ENCODE measurements at places on chromosomes 6 and 20. TPM values are rescaled to one million over a fixed set of nuclear protein-coding genes. Genes with fewer than 3 reads are reported as not detected.

DNA sequence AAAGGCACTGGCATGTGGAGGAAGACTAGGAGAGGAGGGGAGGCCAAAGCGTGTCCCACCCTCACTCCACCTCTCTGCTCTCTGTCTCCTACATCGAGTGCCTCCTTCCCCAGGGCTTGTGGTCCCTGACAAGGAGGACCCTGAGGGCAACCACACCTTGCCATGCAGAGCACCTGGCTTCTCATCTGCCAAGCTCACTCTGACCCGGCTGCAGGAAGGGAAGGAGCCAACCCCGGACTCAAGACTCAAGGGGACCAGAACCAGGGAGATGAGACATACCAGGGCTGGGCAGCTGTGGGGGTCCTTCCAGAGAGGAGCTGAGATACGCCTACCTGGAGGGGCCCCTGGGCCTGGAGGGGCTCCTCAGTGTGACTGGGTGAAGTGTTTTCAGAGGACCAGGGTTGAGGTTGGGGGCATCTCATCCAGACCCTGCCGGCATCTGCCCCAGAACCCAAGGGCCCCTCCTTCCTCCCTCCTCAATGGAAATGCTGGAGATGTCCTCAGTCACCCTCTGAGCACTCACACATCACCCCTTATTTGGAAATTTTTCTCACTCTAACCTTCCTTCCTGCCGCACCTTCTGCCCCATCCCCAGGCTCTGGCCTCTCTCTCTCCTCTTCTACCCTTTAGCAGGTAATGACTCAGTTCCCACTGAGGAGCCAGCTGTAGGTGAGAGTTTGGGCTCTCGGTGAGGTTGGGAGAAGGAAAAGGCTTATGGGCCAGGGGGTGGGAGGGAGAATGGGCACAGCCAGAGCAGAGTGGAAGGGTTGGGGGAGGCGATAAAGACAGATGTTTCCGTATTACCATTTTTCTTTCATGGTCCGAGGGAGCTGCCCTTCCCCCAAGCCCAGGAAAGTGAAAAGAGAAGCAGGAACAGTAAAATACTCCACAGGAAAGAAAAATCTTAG is 32.0 kb upstream of the POU5F1 start:
- H3K36me3 ChIP-seq = peaks cover 41% of the 10 kb centered on the region
- no peak for DNase-seq
- peak overlapping the region; percentile 90 for H3K4me3 ChIP-seq
- peaks cover 45% of the 10 kb centered on the region for H3K4me1 ChIP-seq
- peak overlapping the region; percentile 99 for H3K27ac ChIP-seq

- no peak overlapping the region for H3K27ac ChIP-seq
- no peak overlapping the region for H3K4me3 ChIP-seq
- no peak for DNase-seq
- H3K4me1 ChIP-seq = no peaks in the 10 kb centered on the region
- no peaks in the 10 kb centered on the region for H3K27me3 ChIP-seq
Measured at GRCh38 chr6:130752267-130752666, 74.9 kb upstream of the SMLR1 start.

- H3K36me3 ChIP-seq = peaks cover 34% of the 10 kb centered on the region
- peak overlapping the region; percentile 86 for H3K27ac ChIP-seq
Measured at GRCh38 chr6:42001506-42001905, 48.8 kb upstream of the TAF8 start.

DNA sequence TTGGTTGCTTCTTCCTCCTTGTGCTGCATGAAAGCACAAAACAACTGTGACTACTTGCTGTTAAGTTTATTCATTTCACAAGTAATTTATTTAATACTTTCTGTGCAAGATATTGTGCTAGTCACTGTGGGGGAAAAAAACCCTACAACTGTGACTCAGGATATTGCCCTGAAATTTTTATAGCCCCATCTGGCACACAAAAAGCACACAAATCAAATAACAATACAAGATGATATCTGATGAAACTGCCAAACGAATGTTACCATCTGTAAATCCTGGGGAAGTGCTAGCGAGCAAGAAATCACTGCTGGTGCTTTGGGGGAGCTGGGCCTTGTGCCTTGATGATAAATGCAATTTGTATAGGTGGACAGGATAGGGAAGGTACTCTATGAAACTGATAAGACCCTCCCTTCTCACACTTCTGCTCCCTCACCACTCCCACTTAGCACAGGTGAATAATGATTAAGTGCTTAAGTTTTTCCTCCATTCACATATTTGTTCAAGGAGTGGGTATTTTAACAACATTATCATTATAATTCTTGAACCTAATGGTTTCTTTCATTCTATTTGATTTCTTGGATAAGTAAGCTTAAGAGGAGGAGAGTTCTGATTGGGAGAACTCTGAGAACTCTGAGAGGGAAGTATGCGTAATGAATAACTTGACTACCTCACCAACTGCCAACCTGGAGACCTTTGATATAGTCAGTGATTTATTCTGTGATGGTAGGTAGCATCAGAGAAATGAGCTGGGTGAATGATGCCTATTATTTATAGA is 115.3 kb downstream of the RTN4IP1 start:
- peaks cover 60% of the 10 kb centered on the region for H3K4me1 ChIP-seq
- peaks cover 12% of the 10 kb centered on the region for H3K36me3 ChIP-seq
- H3K27me3 ChIP-seq = no peaks in the 10 kb centered on the region
- no peak for DNase-seq

DNA sequence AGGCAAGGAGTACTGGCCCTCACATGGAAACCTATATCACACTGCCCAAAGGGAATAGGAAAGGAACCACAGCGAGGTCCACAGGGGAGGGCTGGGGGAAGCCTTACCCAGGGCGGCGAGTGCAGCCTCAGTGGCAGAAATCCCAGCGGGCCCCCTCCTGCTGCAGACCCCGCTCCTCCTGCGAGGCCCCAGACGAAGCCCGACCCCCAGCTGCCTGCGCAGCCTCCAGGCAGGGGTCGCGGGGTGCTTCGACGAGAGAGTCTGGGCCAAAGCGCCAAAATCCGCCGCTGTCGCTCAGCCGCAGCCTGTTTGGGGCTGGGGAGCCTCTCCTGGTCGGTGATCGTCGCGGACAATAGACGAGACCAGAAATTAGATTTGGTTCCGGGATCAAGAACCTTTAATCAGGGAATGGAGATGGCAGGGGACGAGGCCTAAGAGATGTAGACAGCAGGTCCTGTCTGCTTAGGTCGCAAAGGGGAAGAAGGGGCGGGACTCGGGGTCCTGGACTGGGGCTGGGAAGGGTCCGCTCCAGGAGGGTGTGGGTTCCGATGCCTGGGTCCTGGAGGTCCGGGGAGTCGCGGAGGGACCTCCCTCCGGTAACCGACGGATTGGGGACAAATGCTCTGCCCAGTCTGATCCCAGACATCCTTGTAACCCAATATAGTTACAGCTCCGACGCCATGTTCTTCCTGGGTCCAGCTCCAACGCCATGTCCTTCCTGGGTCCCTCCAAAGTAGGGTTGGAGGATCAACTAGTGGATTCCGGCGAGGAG is 36.4 kb upstream of the HLA-E start:
- peaks cover 94% of the 10 kb centered on the region for H3K27me3 ChIP-seq
- H3K36me3 ChIP-seq = no peaks in the 10 kb centered on the region
- no peak overlapping the region for H3K27ac ChIP-seq
- peak overlapping the region; percentile 15 for H3K4me3 ChIP-seq

DNA sequence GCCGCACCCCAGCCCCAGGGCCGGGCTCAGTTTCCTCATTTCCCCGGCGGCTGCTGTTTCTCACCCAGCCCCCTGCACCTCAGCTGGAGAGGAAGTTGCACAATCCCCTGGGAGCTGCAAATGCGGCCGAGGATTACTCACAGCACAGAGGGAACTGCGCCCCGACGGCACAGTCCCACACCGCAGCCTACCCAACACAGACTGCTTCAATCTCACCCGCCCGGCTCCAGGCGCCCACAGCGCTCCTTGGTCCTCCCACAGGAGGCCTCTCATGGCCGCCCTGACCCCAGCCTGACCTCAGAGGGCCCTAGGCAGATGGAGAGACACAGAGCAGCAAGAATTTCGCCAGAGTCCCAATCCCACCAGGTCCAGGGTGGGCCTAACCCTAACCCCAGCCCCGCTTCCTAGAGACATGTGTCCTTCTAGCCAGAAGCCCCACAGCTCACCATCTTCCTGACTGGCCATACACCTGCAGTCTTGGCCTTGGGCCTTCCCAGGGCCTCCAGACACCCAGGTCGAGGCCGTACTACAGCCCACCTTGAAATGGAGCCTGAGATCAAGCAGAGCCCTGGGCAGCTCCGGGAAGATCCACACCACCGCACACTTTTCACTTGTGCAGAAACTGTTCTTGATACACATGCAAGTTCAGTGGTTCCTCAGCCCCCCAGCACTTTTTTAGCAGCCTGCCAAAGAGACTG is 11.7 kb downstream of the TFEB start:
- H3K27me3 ChIP-seq = no peaks in the 10 kb centered on the region
- peaks cover 7% of the 10 kb centered on the region for H3K4me1 ChIP-seq
- no peaks in the 10 kb centered on the region for H3K36me3 ChIP-seq
- no peak for DNase-seq

The CLVS2 gene
- not detected for total RNA-seq
